DMS153 (cell line): ENCODE measurements at places on chromosomes 5 and 9.

GRCh38 chr5:128613128-128613527 is 75.1 kb upstream of the FBN2 start:
- DNase-seq: no peak

GRCh38 chr5:133698646-133699526 is 86.5 kb upstream of the FSTL4 start:
- DNase-seq: no peak

DNA sequence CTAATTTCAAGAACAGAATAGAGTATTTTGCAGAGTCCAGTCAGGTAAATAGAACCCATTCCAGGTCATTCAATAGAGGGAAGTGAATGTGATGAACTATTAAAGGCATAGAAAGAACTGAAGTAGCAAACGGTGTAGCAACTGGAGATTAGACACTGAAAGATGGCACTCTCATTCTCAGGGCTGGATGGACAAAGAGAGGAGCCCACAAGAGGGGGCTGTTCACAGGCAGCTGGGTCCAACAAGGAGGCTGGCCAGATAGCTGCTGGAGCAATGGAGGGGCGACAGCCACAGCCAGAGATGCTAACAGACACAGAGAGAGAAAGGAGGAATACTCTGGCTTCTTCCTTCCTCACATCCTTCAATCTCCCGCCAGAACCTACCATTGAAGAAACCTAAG is 93.1 kb upstream of the SMARCA2 start:
- DNase-seq: no peak

- DNase-seq: no peak
Observed at GRCh38 chr5:53418409-53418808, 62.0 kb upstream of the FST start.
